NCI-H1436 (cell line): ENCODE measurements at places on chromosomes 3 and 15.
A peak's percentile ranks its signal among the peaks of the same experiment; 100 is the strongest.

- DNase-seq = no peak
These were observed 887 bp downstream of the OXTR start for GRCh38 chr3:8768364-8769087.

DNA sequence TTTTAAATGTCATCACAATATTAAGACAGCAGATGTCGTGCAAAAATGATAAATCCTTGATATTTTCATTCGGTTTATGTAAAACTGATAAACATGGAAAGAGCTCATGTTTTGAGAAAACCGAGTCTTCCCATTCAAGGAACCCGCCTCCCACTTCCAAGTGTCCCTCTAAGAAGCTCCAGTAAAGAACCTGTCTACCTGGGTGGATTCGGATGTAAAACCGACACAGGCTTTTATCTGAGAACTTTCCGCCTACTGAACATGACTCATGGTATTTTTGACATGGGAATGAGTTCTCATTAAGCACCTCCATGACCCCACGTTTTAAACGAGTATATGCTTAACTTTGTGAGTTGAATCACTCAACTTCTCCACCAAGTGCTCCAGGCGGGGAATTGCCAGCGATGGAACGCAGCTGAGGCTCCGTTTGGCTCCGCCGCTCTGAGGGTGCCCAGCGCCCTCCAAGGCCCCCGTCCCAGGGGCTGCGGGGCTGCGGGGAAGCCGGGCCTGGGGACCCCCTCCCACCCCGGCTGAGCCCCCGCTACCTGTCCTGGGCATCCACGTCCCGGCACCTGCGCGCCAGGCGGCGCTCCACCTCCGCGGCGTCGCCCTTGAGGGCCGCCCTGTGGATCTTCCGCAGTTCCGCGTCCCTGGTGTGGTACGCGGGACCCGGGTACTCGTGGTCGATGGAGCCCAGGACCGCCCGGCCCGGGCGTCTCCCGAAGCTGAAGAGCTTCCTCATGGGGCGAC is 119.9 kb downstream of the LMLN start:
- no peak for DNase-seq

DNA sequence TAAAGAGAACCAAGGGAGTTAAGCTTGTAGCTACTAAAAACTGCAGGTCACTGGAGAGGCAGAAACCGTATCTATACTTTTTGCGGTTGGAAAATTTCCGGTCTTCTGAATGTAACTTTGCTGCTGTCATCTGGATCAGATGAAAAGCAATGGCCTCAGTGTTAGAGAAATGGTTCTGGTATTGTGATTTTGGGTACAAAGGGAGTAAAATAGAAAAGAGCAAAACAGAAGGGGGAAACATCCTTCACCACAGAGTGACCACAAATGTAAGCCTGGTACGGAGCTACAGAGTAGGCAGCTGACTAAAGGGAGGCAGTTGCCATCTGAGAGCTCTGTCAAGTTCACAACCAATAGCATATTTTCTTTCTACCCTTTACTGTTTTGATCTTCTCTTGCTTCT is 5.6 kb downstream of the CD96 start:
- DNase-seq = no peak

- DNase-seq = no peak
These were observed 62.2 kb downstream of the MB21D2 start for GRCh38 chr3:192855434-192855833.

DNA sequence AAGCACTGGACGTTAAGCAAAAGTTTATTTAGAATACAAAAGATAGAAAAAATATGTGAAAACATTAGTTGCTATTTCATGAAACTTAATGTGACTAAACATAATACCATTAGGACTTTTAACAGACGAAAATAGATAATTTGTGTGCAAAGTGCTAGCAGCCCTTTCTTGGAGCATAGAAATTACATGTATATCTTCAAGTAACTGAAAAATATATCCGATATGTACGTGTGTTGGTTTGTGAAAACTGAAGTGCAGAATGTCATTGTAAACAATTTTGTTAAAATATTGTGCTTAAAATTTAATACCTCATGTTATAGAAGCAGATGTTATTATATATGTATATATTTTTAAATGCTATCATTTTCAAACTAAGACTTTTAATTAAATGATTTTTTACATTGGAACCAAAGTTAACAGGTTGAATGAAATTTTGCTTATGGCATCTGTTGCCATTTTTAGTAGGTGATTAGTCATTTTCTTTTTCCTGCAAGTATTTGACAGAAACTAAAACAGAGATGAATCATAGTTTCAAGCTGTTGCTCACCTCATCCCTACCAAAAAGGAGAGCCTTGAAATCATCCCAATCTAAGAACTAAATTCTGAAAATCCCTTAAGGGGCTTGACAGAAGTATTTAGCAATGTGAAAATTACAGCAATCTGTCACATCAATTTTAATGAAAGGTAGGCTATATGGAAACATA is 334.8 kb downstream of the NAALADL2 start:
- DNase-seq = no peak

GRCh38 chr3:160886421-160886820 is 130.4 kb downstream of the PPM1L start:
- no peak for DNase-seq

GRCh38 chr3:116914004-116914403 is 204.4 kb downstream of the TUSC7 start:
- DNase-seq = no peak

DNA sequence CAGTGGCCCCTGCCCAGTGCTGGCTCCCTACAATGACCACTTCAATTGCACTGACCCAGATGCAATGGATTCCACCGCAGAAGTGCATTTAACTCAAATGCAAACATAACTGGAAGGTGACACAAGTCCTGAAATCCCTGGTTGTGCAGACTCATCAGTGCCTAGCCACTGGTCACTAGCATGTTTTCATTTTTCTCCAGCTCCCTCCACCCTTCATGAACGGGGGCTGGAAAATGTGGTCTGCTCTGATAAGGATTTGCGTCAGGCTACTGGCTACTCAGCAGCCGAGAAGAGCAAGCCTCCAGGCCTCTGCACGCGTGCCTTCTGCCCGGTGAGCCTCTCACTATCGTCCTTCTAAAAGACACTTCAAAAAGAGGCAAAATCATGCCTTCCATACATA is 27.4 kb upstream of the FURIN start:
- DNase-seq = no peak

DNA sequence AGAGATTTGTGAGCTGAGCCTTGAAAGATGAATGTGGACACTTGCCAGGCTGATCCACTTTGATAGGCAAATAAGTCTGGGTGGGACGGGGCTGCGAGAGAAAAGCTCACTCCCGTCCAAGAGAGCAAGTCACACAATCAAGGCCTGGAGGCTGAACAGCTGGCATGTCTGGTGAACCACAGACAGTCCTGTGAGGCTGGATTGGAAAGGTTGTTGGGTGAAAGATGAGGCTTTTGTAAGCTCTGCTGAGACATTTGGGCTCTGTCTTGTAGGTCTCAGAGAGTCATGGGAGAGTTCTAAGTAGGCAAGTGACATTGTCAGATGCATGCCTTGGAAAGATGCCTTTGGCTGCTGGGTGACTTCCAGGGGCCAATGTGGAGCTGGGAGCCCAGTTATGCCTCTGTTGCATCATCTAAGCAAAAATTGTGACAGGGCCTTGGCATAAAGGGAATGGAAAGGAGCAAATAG is 38.5 kb downstream of the RPLP1 start:
- no peak for DNase-seq

GRCh38 chr3:9581742-9582141 is 28.1 kb upstream of the LHFPL4 start:
- no peak for DNase-seq

GRCh38 chr15:101213570-101213969 is 38.3 kb downstream of the CHSY1 start:
- no peak for DNase-seq

- no peak for DNase-seq
These were observed 71.4 kb downstream of the DUT start for GRCh38 chr15:48402427-48403177.

DNA sequence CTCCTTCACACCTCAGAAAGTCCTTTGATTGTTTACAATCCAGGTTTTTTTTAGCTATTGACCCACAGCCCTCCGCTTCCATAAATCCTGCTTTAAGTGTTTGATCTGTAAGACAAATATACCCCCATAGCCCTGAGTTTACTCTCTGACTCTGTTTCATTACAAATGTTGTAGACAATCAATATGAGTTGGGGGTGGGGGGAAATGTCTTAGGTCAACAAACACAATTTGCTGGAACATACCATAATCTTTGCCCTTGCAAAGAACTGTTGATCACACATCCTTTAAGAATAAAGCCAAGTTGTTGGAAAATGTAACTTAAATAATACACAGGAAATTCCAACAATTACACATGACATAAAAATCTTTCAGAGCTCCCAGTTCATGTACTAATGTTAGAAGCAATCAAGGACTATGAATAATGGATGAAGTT is 301.8 kb upstream of the SEMA6D start:
- no peak for DNase-seq

DNA sequence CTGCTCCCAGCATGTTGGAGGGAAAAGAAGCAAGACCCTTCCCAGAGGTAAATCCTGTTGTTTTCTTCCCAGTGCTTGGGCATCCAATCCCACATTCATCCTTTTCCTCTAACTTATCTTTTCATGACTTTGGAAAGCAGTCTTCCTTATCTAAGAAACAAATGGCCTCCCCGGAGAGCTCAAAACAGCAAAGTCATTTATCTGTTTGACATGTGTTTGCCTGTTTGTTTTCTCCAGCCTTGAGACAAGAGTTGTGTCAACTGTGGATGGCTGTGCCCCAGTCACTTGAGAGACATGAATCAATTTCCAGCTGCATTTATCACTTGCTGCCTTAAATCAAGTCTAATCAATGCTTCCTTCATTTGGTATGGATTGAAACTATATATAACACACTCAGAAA is 103.9 kb downstream of the SHQ1 start:
- no peak for DNase-seq

GRCh38 chr3:127610105-127610504 is 11.9 kb downstream of the MCM2 start:
- DNase-seq = no peak

DNA sequence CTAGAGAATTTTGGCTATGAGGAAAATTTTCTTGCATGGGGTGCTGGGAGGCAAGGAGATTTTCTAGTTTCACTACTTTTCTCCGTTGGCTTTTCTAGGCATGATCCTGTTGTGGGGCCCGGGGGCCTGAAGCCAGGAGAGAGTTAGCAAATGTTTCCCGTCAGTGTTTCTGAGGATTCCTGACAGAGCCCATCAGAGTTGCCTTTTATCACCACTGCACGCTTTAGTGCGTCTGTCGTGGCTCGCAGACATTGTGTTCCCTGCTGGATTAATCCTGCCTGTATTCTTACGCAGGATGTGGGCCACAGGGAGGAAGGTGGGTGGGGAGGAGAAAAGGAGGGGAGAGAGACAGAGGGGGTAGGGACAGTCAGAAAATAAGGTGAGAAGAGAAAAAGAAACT is 18.1 kb upstream of the BOC start:
- no peak for DNase-seq

- no peak for DNase-seq
These were observed 430.6 kb upstream of the MCTP2 start for GRCh38 chr15:93800805-93801204.

DNA sequence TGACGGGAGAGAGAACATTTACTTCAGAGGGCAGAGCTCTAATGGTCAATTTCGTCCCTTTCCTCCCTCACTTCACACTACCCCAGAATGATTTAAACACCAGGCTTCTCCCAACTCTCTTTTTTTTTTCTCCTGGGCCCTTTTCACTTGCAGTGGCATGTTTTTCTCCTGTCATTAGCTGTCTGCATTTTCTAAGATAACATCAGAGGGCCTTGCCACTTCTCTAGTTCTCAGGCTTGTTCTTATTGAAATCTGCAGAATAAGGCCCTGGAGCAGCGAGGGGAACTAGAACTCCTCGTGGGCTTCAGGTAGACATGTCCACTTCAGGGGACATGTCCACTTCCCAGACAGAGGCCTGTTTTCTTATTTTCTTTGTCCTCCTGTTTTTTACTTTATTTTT is 514.4 kb upstream of the TBL1XR1 start:
- DNase-seq = no peak

DNA sequence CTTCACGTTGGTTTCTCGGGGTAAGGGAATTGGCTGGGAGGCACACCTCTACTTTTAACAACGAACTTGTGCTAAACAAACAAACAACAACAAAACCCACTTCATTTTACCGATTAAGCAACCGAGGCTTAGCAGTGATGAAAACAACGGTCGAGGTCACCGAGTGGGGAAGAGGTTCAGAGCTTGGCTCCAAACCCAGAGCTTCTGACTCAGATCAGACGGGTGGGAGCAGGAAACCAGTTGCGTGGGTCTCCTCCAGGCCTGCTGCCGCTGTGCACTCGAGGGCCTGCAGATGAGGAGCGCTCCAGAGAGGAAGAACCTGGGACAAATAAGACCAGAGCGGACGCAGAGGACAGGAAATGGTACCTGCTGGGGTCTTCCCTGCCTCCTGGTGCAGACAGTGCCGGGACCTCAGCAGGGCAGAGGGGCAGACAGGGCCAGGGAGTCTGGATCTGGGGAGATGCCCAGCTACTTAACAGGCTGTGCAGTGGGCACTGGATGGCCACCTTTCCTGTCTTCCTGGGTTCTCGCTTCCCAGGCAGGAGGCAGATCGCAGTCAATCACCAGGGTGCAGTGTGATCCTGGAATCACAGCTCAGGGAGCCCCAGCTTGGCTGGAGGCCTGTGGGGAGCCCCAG is 99.0 kb upstream of the MEF2A start:
- DNase-seq = no peak

DNA sequence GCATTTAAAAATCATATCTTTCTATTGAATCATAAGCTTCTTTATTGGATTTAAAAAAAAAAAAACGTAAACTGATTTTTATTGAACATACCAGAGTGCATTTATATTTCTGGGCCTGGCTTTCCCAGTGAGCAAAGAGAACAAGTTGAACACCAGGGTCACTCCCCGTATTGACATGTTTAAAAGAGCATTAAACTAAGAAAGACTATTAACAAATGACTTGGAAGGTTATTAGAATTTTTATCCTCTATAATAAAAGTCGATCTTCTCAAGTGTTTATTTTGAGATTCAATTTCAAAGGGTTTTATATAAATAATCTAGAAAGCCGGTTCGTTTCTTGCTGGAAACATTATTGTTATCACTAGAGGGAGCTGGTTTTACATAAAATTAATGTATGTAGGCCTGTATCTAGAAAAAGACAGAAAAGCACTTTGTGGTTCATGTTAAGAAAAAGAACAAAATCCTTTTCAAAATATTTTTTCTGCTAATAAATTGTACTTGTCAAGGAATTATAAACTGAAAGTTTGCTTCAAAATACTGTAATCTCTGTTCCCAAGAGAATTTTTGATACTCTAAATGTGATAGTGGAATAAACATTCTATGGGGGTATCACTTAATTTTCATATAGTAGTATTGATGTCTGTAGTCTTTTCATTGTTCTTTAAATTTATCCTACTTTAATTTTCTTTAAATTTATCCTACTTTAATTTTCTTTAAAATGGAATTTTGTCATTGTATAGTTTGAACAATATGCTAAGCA is 321.8 kb upstream of the MME start:
- peak; percentile 34 for DNase-seq

GRCh38 chr3:37115446-37115845 is 58.9 kb downstream of the LRRFIP2 start:
- no peak for DNase-seq
